ENCODE measurements at places on chromosomes 7 and 10. TPM values are rescaled to one million over a fixed set of nuclear protein-coding genes. Genes with fewer than 3 reads are reported as not detected.

DNA sequence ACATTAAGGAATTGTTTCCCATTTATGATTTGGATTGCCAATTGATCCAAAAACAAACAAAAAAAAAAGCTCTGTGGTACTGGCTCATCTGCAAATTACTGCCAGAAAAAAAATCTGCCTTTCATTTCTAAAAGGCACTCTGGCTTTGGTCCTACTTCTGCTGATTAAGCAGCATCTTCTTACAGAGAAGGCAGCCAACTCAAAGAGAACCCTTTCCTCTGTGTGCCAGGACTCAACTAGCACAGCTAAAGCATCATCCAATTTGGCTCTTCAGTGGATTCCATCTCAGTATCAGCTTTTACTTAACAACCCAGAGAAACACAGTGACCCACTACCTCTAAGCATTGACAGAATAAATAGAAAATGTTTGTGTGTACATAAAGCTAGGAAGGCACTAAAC lies 80.6 kb downstream of the GSAP start:
- no peaks in the 10 kb centered on the region for H3K36me3 ChIP-seq
- no peak overlapping the region for H3K4me3 ChIP-seq
- no peaks in the 10 kb centered on the region for H3K27me3 ChIP-seq
- peaks cover 52% of the 10 kb centered on the region for H3K4me1 ChIP-seq
- DNase-seq, result no peak

DNA sequence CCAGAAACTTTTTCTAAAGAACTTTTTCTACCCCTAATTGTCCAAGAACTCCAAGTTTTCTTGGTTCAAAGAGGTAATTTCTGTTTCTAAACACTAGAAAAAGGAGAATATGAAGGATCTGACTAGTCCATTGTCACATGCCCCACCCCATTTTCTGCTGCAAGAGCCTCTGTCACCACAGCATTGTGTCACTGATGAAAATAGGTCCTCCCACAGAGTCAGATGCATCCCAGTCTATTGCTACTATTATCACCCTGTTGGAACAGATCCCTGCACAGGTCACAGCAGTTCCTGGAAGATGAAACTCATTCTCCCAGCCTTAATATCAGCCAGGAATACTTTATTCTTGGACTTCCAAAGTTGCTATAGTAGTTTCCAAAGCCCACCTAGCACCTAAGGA lies 7.5 kb upstream of the CFTR start:
- DNase-seq, result no peak
- H3K36me3 ChIP-seq, result no peaks in the 10 kb centered on the region
- no peak overlapping the region for H3K27ac ChIP-seq
- no peak overlapping the region for H3K4me3 ChIP-seq

GRCh38 chr7:85067371-85067770 lies 119.5 kb downstream of the SEMA3D start:
- H3K27me3 ChIP-seq, result no peaks in the 10 kb centered on the region
- H3K27ac ChIP-seq, result no peak overlapping the region
- DNase-seq, result no peak
- no peak overlapping the region for H3K4me3 ChIP-seq
- no peaks in the 10 kb centered on the region for H3K36me3 ChIP-seq
- peaks cover 7% of the 10 kb centered on the region for H3K4me1 ChIP-seq

The UBN2 gene
- 15.8 TPM for total RNA-seq

The NCAPG2 gene
- 24.2 TPM for total RNA-seq

The CPA4 gene
- not detected for total RNA-seq

The DNAJC12 gene
- not detected for total RNA-seq

Data from stomach (tissue), 19 donors.